ENCODE measurements at places on chromosomes 2 and 18.

GRCh38 chr2:165219481-165219880, 15.6 kb upstream of the SCN3A start:
- no peak for DNase-seq

- no peak for DNase-seq
Observed at GRCh38 chr2:130393318-130393910, 37.6 kb downstream of the PTPN18 start.

GRCh38 chr2:177147093-177147694, 65.4 kb upstream of the HNRNPA3 start:
- peak; percentile 50 for DNase-seq

DNA sequence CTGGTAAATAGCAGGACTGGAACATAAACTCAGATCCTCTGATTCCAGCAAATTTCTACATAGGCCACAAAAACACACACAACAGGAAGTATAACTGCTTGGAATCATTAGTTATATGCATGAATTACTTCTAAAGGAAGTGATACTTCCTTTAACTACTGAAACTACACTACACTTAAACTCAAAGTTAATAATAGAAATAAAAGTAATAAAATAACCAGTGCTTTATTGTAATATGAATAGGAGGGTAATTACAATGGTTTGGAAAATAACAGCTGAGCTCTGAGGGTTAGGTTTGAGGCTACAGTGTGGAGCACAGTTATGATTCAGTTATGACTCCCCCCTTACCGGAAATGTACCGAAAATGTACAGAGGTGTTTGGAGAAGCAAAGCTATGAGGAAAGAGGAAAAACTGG, 18.5 kb upstream of the POLI start:
- DNase-seq, result no peak

- peak; percentile 89 for DNase-seq
Observed at GRCh38 chr2:108612514-108613183, 78.4 kb downstream of the LIMS1 start.

- DNase-seq, result no peak
Observed at GRCh38 chr2:212337036-212337435, 201.6 kb downstream of the ERBB4 start.

DNA sequence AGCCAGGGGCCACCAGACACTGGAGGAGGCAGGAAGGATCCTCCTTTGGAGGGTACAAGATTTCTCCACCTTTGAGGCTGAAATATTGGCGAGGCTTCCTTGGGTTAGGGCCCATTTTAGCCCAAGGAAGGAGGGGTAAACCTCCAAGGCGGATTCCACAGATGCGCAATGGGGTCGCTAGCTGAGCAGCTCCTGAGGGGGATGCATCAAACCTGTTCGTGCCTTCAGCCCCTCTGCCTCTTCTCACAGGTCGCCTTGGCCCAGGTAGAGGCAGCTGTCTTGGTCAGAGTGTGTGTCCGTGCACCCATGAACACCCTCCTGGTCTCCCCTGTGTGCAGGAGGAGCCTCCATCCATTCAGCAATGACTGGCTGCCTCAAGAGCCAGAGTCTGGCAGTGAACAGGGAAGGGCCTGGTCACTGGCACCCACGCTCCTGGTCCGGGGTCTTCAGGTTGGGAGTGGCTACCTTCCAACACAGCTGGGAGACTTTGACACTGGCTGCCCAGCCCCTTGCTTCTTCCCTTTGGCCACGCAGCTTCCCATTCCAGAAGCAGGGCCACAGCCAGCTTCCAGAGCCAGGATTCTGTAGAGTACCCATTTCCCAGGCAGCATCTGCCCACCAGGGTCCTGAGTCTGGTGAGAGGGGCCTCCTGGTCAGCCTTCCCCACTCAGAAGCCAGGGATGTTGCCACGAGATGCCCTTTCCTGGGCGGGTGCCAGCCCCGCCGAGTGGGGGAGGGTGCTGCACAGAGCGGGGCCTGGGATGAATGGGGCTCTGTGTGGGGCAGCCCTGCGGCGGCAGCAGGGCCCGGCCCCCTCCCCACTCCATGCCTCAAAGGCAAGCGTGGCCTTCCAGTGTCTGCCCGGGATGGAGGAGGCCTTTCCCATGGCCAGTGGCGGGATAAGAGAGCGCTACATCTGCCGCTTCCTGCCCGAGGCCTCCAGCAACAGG, 95.8 kb upstream of the GPC1 start:
- no peak for DNase-seq

DNA sequence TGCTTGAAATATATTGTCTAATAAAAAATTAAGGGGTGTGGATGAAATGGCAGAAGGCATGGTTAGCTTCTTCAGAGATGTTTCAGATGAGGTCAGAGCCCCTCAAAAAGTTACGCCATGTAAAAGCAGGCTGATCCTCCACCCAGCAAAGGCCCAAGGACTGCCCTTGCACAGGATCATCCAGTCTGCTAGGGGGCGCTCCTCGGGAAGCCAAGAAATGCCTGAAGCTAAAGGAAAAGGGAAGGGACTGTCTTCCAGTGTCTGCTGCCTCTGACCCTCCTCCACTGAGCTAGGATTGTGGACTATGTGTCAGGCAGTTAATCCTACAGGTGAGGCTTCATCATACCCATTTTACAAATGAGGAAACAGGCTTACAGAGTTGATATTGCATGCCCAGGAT, 33.8 kb upstream of the TEX51 start:
- DNase-seq, result no peak

- DNase-seq, result no peak
Observed at GRCh38 chr2:73110168-73111072, 2.3 kb downstream of the RAB11FIP5 start.

DNA sequence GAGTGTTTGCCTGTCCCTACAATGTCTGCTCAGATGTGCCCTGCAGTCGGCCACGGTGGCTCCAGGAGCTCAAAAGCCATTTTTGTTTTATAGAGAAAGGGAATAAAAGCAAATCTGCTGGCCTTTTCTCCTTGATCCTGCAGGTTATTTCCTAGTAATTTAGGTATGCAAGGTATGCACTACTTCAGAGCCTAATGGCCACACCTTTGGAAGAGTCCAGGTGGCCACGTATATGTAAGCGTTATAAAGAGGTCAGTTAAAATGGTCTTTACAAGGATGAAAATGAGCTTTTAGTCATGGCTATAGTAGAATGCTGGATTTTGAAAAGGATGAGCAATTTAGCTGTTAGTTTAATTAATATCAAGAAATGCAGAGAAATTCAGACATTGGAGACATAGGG, 81.7 kb downstream of the ARHGEF33 start:
- DNase-seq, result no peak

DNA sequence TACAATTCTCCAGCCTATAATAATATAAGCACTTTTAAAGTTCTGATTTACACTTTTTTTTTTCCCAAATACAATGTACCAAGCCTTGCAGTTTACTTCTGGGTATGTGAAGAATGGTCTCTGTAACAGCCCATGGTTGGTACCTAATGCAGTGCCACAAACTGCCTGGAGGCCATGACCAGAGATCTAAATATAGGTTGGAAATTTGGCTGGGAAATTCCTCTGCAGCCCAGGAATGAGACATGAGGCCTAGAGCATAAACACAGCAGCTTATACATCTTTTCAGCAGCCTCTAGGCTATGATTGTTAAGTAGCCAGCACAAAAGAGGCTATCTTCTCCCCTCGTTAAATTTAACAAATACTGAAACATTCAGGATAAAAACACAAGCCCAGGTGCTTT, 432.0 kb upstream of the FAM98A start:
- DNase-seq, result no peak

GRCh38 chr2:192007581-192008228, 160.8 kb upstream of the CAVIN2 start:
- no peak for DNase-seq

DNA sequence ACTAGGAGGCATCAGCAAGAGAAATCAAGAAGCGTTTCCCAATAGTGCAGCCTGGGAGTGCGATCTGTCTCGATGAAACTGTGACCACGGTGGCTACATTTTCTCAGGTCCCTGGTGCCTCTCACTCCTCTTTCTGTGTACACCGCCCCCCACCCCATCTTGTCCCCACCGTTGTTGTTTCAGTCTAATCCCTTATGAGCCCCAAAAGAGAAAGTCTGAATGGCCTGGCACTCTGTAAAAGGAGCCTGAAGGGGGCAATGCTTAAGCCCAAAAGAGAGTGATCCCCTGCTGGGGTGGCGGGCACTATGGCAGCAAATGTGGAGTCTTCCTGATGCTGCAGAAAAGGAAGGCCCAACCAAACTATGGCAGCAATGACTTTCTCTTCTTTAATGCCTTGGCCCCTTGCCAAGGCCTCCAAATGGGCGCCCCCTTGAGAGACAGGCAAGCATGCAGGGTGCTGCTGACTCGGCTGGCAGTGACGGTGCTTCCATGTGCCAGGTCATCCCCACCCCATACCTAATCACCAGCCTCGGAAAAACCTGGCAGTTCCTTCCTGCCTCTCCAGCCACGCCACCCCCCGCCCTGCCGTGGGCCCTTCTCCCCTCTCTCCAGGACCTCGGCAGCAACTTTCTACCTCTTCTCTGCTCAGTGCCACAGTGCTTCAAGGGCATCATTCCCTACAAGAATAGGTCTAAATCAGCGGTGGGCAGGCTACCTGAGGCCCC, 123.0 kb downstream of the CYP26B1 start:
- no peak for DNase-seq
